ENCODE measurements at places on chromosomes 1 and 21. TPM values are rescaled to one million over a fixed set of nuclear protein-coding genes. Genes with fewer than 3 reads are reported as not detected.

The LCE2C gene
- total RNA-seq = not detected

The CYYR1 gene
- total RNA-seq = not detected

The TSPEAR gene
- total RNA-seq = not detected

The PCP4 gene
- not detected for total RNA-seq

The OR2L8 gene
- 0.50 TPM for total RNA-seq

The MEGF6 gene
- total RNA-seq = 63.1 TPM

The LY9 gene
- total RNA-seq = 96.6 TPM

The OR11L1 gene
- not detected for total RNA-seq

The RORC gene
- 42.5 TPM for total RNA-seq

The FMN2 gene
- not detected for total RNA-seq

DNA sequence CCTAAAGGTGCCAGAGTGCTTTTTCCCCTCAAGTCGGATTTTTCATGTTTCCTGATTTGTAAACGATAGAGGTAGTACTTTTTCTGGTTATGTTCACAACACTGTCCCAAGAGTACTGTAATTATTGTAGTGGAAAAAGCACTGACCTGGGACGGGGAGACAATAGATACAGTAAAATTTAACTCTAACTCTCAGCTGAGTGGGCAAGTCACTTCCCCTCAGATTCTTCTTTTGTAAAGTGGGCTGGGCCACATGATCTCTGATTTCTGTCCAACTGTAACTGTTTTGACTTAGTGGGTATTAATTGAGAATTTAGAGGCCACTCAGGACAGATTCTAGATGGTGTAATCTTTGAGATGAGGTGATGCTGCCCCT is 19.1 kb downstream of the MARCKSL1 start:
- no peak for DNase-seq

DNA sequence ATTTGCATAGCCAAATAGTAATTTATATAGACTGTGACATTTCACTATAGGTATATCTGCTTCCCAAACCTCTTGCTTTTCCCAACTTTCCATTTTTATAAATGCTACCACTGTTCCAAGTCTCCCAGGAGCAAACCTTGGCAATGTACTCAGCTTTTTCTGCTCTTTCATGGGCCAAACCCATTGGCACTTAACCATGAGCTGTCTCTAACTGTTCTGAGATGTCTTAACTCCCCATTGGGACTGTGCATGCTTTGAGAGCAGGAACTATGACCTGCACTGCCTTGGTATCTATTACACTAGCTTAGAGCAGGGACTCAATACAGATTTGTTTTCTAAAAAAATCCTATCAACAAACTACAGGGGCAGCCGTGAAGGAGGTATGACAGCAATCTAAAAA is 22.5 kb upstream of the KHDRBS1 start:
- no peak for DNase-seq

- DNase-seq = no peak
Observed at GRCh38 chr1:220363196-220363837, 91.1 kb upstream of the RAB3GAP2 start.

- no peak for DNase-seq
Observed at GRCh38 chr1:47703981-47704596, 266.2 kb downstream of the FOXD2 start.

DNA sequence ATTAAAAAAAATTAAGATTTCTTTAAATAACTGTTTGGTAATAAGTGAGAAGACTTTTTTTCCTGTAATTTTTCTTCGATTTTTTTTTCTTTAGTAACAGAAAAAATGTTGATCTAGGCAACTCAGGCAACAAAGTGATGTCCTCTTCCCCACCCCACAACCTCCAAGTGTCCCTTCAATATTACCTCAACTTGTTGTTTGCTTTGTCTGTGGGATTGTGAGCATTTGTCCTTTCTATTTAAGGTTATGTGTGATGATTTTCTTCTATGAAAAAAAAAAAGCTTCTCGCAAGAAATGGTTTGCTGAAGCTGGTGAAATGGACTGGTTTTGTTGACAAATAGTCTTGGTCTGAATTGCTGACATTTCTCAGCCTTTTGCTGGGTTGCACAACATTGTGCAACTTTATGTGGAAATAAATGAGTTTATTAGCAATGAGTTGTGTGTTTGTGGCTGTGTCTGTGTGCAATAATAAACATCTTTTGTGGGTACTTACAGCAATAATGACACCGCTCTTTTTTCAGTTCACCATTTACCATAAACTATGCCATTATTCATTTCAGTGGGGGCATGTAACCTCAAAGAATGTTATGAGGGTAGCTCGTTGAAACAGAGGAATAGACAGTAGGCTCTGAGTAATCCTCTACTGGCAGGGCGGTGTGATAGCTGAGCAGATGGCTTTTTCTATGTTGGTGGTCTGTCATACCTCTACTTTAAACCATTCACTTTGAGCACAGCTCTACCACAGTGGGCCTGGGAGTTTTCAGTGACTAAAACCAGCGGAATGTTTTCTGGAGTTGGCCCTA is 218.4 kb downstream of the HLX start:
- DNase-seq = no peak

DNA sequence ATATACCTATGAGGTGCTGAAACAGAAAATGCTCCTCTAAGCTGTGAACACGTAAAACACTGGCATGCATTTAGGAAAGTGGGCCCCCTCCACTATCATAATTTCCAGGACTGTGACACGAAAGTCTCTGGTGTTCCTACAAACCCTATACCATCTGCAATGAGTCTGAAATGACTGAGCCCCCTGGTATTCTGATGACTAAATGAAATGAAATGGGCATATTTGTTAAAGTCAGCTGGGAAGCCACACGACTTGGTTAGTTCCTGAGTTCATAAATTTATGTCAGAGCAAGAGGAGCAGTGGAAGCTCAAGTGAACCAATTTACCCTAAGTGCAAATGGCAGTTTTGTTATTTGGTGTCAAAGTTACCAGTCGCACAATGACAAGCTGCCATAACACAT is 182.3 kb downstream of the KCTD3 start:
- DNase-seq = no peak

DNA sequence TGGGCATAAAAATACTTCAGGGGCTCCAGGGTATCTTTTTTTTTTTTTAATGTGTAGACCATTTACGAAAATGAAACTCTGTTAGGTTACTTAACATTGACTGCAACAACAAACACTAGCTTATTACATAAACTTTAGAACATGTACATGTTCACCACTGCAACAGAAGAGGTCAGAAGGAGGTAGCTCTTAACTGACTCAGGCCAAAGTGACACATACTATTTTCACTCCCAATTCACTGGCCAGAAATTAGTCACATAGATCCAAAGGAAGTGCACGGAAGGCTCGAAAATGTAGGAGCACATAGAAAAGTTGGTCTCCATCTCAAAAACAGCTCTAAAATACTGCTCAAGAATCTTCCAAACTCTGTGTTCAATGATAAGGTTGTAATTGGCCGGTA is 107.2 kb downstream of the AKT3 start:
- no peak for DNase-seq

GRCh38 chr1:225523263-225523950 is 95.6 kb upstream of the LBR start:
- no peak for DNase-seq

GRCh38 chr1:228308628-228309325 is 97.9 kb downstream of the TRIM11 start:
- DNase-seq = no peak

DNA sequence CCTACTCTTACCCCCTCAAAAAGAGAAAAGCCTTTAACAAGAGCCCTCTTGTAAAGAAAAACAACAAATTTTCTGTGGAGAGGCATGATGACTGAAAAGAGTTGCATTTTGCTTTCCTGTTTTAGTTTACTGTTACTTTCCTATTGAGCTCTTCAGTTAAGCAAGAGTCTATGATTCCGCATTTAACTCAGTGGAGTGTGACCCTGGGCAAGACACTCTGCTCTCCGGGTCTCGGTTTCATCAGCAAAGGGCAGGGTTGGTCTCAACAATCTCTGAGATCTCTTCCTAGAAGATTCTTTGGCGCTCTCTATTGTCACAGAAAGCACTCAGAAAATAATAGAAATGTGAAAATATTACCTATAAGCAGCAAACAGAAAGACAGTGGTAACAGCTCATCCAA is 175.7 kb downstream of the TGFBR3 start:
- DNase-seq = no peak

- no peak for DNase-seq
Observed at GRCh38 chr1:6958407-6959030, 173.3 kb downstream of the CAMTA1 start.

GRCh38 chr1:156935505-156936128 is 15.2 kb downstream of the LRRC71 start:
- DNase-seq = no peak

DNA sequence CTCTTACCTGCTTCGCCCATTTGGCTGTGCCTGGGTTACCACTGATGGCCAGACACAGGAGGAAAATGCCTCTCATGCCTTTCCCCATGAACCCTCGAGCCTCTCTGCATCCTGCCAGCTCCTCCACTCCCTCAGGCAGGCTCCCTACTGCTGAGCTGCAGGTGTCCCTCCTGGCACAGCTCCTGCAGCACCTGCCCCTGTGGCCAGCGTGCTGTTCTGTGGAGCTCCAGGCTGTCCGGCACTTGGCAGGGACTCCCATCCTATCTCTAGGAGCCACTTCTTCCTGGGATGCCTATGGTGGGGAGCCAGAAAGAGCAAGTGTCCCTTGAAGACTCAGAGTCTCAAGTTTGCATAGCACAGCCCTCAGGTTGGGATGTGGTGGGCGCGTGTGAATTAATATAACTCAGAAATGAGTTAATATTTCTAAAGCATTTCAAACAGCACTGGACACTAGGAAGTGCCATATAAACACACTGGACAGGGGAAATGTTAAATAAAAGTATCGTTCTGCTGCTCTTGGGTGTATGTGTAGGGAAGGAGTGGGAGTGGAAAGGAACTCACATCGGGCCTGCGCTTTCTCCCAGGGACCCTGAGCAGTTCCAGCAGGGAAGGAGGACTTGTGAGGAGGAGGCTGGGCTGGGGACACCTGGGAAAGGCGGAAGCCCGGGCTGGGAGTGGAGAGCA is 2.7 kb downstream of the LRRC71 start:
- DNase-seq = no peak

DNA sequence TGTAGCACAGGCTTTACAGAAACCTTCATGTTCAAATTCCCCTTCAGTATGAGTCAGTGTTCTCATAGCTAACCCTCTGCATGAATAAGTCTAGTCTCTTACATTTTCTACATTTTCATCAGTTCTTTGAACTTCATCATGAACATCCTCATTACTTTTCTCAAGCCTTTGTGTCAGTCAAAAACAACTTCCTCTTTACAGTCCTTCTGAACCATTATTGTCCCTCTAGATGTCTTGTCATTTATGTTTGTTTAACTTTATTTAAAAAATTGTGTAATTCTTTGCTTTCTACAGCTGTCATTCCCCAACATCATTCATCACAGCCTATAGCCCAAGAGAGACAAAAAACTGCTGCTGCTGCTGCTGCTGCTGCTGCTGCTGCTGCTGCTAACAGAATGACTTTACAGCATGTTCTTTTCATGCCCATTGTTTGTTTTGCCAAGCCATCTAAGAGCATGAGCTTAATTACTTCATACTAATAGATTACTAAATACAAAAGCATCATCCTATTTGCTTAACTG is 133.1 kb downstream of the LRRC40 start:
- no peak for DNase-seq

- DNase-seq = no peak
Observed at GRCh38 chr1:37752583-37753471, 12.1 kb downstream of the EPHA10 start.

DNA sequence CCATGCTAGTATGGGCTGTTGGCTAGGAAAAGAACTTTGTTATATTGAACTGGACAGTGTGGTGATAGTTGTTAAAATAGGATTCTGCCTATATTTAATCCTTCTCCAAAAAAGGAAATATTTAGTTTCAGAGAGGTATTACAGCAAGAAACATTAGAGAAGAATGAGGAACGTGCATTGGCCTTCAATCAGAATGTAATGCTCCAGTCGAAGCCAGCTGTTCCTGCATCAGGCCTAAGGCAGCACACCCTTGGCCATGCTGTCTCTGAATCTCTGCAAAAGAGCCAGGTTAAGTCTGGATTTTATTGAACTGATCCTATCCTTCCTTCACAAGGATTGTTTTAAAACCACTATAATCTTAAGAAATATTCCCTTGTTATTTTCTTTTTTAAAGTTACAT is 35.3 kb upstream of the RALGPS2 start:
- no peak for DNase-seq

DNA sequence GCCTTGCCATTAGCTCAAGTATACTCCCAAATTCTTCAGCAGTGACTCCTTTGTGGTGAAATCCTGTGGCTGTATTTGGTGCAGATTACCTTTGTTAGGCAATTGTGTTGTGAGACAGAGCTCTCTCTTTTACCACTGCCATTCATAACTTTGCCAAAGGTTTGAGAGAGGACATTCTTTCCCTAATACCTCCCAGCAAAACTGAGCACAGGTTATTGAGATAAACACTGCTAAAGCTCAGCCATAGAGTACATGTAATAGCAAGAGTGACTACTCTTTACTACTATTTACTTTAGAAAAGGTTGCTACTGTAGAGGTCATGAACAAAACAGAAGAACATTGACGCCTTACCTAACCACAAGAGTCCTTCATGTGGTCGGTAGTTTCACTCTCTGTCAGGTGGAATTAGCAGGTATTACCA is 514.0 kb upstream of the ADAMTS5 start:
- DNase-seq = no peak

DNA sequence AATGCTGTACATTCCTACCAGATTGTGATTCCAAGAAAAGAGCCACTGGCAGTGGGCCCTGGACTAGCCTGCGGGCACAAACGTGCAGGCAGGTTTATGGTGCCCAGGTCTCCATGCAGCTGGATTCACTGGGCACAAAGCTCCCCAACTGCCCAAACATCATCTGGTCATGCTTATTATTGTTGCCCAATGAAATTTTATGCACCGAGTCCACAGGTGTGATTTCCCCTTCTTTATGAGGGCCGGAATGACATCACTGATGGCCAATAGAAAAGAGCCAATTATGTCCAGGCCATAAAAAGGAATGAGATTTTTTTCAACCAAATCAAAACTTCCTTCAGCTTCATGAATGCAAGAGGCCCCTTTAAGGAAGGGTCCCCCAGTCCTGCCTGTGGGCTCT is 66.2 kb downstream of the ERI3 start:
- no peak for DNase-seq

GRCh38 chr1:236872075-236872666 is 77.1 kb downstream of the MTR start:
- DNase-seq = no peak

- no peak for DNase-seq
Observed at GRCh38 chr1:20115479-20115878, 3.9 kb downstream of the PLA2G2D start.

- DNase-seq = no peak
Observed at GRCh38 chr1:68093737-68094136, 43.3 kb upstream of the DIRAS3 start.

Data from T-helper 17 cell (primary cell).